ENCODE measurements at places on chromosomes 2 and 18.

GRCh38 chr2:207676827-207677354, 34.5 kb upstream of the CCNYL1 start:
- no peak for DNase-seq

GRCh38 chr2:150911766-150912280, 349.8 kb downstream of the RBM43 start:
- no peak for DNase-seq

GRCh38 chr2:173644146-173644545, 289.5 kb downstream of the CDCA7 start:
- no peak for DNase-seq

GRCh38 chr18:9356976-9357375, 22.4 kb downstream of the TWSG1 start:
- DNase-seq, result no peak

- DNase-seq, result no peak
These were observed 3.7 kb upstream of the PCBP1 start for GRCh38 chr2:70083344-70084156.
